ENCODE measurements at places on chromosomes 11 and 22.

- DNase-seq, result peak; percentile 9
Observed at GRCh38 chr22:28023036-28023435, 104.0 kb upstream of the PITPNB start.

- DNase-seq, result no peak
Observed at GRCh38 chr22:40300884-40301672, 45.2 kb upstream of the ADSL start.

GRCh38 chr11:44032299-44033085, 15.3 kb upstream of the ACCSL start:
- no peak for DNase-seq

GRCh38 chr22:46614025-46614931, 5.9 kb upstream of the GRAMD4 start:
- DNase-seq, result peak; percentile 57

- DNase-seq, result no peak
Observed at GRCh38 chr11:86509588-86509974, 134.9 kb downstream of the CCDC81 start.

DNA sequence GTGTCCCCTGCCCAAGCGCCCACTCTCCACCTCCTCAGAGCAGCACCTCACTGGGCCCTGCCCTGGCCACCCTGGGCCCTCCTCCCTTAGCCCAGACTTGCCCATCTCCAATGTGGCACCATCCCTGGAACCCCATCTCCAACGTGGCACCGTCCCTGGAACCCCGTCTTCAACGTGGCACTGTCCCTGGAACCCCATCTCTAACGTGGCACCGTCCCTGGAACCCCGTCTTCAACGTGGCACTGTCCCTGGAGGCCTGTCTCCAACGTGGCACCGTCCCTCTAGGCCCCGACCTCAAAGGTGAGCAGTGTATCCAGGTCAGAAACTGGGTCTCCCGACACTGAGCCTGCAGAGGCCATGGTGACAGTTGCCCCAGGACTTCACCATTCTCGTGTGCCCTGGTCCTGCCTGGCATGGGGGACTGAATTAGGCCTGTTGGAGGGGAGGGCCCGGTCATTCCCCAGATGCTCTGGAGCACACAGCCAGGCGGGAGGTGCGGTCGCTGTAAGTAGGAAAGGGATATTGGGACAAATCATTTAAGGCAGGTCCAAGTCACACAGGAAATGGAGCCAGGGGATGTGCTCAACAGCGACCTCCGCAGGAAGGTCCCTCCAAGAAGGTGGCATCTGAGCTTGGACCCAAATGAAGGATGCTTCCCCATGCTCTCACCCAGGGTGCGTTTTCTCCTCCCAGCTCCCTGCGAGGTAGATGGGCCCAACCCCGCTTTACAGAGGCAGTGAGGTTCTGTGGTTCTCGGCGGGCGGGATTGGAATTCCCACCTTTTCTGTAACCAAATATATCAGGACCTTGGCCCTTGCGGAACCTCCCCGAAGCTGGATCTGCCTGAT, 2.4 kb upstream of the CTSD start:
- no peak for DNase-seq

- no peak for DNase-seq
Observed at GRCh38 chr11:34609850-34610249, 11.0 kb upstream of the EHF start.

GRCh38 chr11:65589444-65590239, 6.0 kb downstream of the KCNK7 start:
- DNase-seq, result peak; percentile 36

- DNase-seq, result no peak
Observed at GRCh38 chr11:26112264-26112663, 219.7 kb upstream of the ANO3 start.

- DNase-seq, result no peak
Observed at GRCh38 chr11:10023212-10023611, 270.8 kb downstream of the SBF2 start.

DNA sequence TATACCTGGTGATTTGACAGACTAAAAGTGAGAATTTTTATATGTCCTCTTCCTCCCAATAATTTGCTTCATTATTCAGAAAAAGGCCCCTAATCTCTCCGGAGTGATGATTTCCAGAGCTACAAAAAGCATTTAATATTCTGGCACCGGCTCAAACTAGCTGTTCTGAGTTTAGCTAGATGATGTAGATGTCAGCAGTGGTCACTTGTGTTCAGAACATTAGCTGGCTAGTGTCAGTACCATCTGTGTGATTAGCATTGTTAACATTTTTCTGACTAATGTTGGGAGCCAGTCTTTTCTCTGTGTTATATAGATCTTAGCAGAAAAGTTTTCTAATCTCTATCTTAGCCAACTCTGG, 68.7 kb upstream of the RRM1 start:
- DNase-seq, result no peak

DNA sequence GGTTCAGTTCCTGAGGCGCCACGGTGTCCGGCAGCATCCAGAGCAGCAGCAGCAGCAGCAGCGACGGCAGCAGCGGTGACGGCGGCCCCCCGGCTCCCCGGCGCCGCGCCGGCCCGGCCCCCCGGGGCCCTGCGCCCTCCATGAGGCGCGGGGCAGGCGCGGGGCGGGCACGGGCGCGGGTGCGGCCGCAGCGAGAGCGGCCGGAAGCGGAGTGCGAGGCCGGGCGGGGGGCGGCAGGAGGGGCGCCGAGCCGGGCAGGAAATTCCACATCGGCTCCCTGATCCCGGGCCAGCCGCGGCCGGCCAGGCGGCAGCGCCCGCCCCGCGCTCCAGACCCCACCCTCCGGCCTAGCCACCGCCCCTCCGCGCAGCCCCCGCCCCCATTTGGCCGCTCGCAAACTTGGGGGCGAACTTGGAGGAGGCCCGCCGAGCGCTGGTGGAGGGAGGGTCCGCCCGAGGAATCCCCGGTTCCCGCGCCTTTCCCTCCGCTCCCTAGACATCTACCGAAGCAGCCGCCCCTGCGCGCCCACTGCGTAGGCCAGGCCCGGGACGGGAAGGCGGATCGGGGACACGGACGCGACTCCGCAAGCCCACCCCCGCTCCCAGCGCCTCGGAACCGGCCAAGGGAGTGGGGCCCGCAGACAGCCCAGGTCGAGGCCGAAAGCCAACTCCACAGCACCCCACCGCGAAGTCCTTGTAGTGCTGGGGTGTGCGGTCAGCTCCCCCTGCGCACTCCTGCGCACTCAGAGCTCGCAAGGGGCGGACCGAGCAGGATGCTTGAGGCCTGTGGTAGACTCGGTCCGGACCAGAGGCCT, at the start of gene SCARF2:
Gene SCARF2 (minus strand): TSS at position 213 of the 814 bp plus-strand sequence. CDS start 71 bp downstream, at position 142.
- no peak for DNase-seq

DNA sequence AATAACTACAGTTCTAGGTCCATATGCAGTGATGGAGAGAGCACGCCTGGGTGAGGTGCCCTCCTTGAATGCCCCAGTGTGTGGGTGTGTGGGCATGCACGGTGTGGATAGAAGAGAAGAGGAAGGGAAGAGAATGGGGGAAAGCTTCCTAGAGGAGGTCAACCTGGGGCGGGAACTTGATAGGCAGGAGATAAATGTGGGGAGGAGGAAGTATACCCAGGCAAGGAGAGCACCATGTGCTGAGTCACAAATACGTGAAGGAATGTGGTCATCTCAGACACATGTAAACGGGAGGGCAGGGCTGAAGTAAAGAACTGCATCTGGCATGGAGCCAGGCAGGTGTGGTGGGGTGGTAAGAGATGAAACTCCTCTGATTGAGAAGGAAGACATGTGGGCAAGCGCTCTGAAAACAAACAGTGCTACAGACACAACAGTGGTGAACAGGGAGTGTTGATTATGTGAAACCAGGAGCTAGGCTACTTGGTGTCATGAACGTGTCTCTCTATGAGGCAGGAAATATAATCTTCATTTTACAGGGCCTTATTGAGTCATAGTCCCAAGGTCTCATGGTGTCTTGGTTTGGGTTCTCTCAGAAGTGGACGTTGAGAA, 61.5 kb upstream of the EED start:
- DNase-seq, result peak; percentile 52

- no peak for DNase-seq
Observed at GRCh38 chr11:67696998-67697397, 22.6 kb upstream of the ALDH3B2 start.

DNA sequence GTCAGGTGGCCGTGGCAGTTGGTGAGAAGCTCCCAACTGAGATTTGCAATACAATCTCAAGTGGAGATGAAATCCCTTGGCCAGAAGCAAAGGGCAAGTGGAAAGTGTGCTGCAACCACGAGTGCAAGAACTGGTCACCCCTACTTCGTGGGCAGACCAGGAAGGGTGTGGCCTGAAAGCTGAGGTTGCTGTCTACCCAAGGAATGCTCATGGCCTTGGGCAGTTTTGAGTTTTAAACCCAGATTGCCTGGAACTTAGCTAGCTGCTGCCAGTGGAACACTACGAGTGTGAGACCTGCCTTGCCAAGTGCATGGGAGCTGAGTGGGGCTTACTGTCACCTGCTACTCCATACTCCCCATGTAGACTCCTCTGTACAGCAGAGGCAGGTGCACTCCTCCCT, 113.3 kb upstream of the FAT3 start:
- no peak for DNase-seq

GRCh38 chr11:43948341-43949225, 6.1 kb downstream of the C11orf96 start:
- DNase-seq, result no peak

DNA sequence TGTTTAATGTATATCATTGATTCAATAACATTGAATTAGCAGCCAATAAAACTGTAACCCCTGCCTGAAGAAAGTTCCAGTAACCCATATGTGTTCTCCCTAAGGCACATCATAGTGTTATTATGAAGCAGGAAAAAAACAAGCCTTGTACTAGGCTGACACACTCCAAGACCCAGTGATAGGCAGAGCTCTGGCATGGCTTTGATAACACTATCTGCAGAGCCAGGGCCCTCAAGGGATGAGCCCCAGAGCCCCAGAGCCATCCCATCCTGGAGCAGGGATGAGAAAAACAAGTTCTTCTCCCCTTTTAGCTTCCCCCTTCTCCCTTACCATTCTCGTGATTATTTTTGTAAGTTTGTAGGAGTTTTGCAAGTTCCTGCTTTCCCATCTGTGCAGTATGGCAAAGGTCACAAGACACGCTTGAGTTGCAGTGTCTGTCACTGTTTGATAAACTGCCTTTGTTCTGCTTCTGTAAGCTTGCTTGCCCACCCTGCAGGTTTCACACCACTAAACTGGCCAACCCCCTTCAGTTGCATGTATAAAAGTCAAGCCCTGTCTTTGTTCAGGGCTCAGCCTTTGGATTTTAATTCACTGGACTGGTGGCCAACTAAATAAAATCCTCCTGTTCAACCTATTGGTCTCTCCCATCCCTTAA, 22.3 kb upstream of the GUCY1A2 start:
- no peak for DNase-seq

- no peak for DNase-seq
Observed at GRCh38 chr11:95920460-95921105, 3.3 kb downstream of the MTMR2 start.

- DNase-seq, result no peak
Observed at GRCh38 chr11:72842126-72842525, 27.9 kb downstream of the ATG16L2 start.

DNA sequence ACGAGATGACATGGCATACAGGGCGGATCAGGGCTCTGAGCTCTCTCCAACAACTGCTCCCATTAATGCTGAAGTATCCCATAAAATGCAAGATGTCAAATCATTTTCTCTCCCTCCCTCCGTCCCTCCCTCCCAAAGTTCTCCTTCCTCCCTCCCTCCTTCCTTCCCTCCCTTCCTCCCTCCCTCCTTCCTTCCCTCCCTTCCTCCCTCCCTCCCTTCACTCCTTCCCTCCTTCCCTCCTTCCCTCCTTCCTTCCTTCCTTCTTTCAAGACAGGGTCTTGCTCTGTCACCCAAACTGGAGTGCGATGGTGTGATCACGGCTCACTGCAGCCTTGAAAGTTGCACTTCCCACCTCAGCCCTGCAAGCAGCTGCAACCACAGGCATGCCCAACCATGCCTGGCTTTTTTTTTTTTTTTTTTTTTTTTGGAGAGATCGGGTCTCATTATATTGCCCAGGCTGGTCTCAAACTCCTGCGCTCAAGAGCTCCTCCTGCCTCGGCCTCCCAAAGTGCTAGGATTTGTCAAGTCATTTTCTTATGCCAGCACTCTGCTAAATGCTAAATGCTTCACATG, 38.2 kb downstream of the TXN2 start:
- no peak for DNase-seq

DNA sequence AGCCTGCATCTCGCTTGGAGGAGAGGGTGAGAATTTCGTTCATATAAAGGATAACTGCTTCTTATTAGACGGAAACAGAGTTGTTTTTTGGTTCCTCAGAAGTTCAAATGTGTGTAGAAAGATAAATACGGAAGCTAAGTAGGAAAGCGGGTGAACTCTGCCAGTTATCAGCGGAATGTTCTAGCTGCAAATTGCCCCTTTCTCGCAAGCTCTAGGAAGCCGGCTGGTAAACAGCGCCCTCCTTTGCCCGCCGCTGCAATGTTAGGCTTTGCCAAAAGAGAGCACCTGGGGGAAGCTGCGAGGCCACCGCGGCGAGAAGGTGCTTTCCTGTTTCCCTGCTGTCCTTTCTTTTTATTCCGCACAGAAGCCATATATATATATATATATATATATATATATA, 67.0 kb downstream of the IGLL5 start:
- no peak for DNase-seq

DNA sequence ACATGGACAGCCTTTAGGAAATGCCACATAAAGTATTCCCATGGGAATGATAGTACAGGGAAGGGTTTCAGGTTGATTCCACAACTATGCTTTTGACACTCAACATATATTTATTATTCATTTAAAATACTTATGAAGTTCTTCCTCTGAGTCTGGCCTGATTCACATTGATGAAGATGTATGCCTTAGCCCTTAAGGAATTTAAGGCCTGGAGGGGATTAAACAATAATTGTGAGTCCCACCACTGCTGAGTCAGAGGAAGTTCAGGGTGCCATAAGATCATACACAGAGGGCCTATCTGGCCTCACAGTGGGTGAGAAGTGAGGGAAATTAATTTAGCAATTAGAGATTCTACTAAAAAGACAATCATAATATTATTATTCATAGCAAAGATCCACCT, 161.1 kb upstream of the SNX19 start:
- DNase-seq, result no peak

- no peak for DNase-seq
Observed at GRCh38 chr11:1760351-1761109, 3.2 kb downstream of the CTSD start.

- DNase-seq, result no peak
Observed at GRCh38 chr11:35585416-35585815, 32.8 kb upstream of the FJX1 start.

- DNase-seq, result no peak
Observed at GRCh38 chr22:49356428-49356827, 471.2 kb downstream of the BRD1 start.

DNA sequence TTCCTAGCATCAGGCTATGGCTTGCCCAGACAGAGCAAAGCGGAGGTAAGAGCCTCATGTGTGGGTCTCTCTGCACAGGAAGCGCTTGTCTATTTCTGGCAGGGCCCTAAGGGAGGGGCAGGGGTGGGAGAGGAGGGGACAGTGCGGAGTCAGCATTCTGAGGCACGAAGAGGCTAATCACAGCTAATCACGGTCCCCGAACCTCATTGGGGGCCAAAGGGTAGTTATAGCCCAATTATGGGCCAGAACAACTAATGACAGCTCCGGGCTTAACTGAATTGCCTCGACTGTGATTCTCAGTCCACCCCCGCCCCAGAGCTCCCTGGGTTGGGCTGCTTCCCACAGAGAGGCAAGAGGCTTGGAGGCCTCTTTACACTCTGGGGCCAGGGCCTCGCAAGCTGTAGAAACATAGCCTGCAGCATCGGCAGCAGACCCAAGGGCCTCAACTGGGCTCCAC, 72.7 kb upstream of the PRDM11 start:
- DNase-seq, result peak; percentile 21

All from activated CD8-positive, alpha-beta memory T cell treated with anti-CD3 and anti-CD28 coated beads, Interleukin-2, amount 50 U/mL, for 4 hours (primary cell).